ENCODE measurements at places on chromosomes 7 and 10.

DNA sequence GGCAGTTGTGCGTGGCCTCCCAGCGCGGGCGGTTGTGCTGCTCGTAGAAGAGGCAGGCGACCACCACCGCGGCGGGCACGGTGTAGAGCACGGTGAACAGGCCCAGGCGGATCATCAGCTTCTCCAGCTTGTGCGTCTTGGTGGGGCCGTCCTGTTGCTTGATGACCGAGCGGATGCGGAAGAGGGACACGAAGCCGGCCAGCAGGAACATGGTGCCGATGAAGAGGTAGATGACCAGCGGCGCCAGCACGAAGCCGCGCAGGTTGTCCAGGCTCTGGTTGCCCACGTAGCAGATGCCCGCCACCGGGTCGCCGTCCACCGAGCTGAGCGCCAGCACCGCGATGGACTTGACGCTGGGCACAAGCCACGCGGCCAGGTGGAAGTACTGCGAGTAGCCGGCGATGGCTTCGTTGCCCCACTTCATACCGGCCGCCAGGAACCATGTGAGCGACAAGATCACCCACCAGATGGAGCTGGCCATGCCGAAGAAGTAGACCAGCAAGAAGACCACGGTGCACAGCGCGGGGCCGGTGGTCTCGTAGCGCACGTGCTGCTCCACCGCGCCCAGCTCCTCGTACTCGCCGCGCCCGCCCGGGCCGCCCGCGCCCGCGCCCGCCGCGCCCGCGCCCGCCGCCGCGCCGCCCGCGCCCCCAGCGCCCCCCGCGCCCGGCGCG is 2.2 kb downstream of the FZD8 start:
- DNase-seq: peak; percentile 21

- DNase-seq: no peak
Measured at GRCh38 chr10:72242675-72243074, 26.6 kb upstream of the ASCC1 start.

- no peak for DNase-seq
Measured at GRCh38 chr10:18211862-18212261, 71.6 kb downstream of the CACNB2 start.

- DNase-seq: no peak
Measured at GRCh38 chr10:119039161-119039560, 9.6 kb downstream of the NANOS1 start.

- no peak for DNase-seq
Measured at GRCh38 chr10:33337326-33337957, 3.0 kb upstream of the NRP1 start.

DNA sequence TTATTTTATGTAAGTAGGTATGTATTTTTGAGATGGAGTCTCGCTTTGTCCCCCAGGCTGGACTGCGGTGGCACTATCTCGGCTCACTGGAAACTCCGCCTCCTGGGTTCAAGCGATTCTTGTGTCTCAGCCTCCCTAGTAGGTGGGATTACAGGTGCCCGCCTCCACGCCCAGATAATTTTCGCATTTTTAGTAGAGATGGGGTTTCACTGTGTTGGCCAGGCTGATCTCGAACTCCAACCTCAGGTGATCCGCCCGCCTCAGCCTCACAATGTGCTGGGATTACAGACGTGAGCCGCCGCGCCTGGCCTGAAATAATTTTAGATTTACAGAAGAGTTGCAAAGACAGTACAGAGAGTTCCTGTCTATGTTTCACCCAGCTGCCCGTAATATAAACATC is 37.5 kb downstream of the PFKFB3 start:
- no peak for DNase-seq

DNA sequence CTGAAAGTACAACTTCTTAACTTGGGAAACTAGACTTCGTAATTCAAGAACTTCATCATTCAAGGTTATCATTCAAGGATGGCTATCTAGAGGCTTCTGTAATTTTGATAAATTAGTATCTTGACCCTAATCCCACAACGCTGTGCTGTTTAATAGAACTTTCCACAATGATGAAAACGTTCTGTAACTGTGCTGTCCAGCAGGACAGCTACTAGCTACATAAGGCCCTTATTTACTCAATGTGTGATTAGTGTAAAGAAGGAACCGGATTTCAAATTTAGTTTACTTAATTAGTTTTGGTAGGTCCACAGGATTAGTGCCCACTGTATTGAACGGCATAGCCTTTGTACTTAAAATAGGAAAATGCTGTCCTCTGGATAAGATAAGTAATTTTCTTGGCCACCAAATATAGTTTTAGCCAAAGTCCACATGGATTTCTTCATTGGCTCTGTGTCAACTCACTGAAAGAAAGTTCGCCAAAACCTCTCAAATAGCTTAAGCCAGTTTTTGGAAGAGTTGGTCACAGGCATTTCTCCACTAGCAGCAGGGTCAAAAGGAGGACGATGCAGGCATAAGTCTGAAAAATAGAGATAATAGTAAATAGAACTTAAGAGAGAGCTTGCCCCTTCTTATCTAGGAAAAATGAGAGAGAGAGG is 17.3 kb downstream of the DGKI start:
- DNase-seq: no peak

GRCh38 chr10:1270490-1270889 is 214.3 kb downstream of the WDR37 start:
- DNase-seq: no peak

DNA sequence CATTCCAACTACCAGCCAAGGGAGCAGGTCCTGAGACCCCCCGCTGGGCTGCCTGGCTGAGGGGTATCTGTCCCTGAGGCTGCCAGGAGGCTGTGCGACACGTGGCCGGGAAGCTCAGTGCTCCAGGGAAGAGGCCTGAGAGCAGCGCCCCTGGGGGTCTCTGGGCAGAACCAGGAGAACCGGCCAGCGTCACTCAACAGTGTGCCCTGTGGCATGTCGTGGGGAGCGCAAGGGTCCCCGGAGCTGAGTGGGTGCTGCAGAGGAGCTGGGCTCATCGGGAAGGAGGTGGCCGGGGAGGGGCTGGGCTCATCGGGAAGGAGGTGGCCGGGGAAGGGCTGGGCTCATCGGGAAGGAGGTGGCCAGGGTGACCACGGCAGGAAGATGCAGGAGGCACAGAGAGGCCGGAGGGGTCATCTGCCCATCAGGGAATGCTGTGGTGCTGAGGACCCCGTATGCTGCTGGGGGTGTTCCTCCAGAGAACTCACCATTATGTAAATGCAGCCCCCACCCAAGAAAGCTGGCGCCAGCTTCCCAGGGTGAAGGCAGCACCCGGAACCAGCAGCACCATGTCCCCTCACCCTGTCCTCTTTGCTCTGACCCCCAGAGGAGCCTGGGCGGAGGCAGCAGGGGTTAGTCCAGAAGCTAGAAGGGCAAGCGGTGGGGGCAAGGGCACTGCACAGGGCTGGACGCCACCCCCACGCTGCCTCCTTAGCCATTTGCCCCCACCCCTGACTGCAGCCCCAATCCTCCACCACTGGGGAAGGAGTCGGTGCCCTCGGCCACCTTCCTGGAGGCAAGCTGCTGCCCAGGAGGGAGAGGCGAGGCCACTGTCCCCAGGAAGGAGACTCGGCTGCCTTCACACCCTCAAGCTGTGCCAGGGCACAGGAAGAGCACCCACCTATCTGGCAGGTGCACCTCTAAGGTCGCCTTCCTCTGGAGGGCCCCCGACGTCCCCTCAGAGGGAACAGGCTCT is 33.3 kb downstream of the CALML3 start:
- DNase-seq: no peak

DNA sequence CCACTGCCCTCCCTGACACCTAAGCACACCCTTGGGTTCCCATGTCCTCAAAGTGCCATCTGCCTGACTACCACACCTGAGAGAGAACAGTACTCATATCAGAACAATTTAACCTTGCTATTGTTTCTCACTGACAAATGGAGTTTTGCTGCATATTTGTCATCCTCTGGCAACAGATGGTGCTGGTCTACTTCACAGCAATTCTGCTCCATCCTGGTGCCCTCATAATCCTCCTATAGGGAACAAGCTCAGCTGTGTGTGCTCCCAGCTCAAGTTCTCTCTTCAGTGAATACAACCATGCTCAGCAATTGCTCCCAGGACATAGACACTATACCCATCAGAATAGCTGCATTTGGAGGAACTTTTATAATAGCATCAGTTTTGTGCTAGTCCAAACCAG is 32.8 kb upstream of the ITGB1 start:
- DNase-seq: no peak

DNA sequence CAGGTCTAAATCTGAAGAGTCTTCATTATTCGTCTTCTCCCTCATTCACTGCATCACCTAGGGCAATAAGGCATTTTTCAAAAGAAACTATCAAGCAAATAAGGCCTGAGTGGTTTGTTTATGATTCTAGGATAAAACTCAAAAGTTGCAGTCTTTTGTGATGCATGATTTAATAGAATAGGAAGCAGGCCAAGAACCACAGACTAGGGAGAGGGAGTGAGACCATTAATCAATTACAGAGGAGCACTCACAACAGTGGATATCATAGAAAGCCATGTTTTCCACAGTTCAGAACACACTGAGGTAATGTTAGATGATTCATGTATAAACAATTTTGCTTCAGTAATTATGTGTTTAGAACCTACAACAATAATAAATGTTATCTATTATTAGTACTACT is 87.8 kb upstream of the LRRTM3 start:
- DNase-seq: no peak

DNA sequence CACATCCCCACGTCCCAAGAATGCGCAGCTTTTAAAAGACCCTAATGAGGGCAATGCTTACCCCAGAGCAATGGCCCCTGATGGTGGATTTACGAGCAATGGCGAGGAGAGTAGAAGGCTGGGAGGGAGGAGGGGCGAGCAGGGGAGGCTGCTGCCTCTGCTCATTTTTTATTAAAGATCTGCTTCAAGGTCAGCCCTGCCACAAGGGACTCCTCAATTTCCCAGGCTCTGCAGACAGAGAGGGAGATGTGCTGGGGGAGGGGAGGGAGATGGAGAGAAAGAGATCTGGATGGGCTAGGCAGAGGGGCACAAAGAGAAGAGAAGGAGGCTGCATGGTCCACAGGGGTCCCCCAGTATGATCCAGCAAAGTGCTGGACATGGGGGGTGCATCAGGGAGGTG is 7.8 kb upstream of the SRRM3 start:
- DNase-seq: no peak

GRCh38 chr7:3464900-3465622 is 164.0 kb downstream of the SDK1 start:
- peak; percentile 25 for DNase-seq

GRCh38 chr7:153405704-153406485 is 646.3 kb upstream of the DPP6 start:
- DNase-seq: no peak

DNA sequence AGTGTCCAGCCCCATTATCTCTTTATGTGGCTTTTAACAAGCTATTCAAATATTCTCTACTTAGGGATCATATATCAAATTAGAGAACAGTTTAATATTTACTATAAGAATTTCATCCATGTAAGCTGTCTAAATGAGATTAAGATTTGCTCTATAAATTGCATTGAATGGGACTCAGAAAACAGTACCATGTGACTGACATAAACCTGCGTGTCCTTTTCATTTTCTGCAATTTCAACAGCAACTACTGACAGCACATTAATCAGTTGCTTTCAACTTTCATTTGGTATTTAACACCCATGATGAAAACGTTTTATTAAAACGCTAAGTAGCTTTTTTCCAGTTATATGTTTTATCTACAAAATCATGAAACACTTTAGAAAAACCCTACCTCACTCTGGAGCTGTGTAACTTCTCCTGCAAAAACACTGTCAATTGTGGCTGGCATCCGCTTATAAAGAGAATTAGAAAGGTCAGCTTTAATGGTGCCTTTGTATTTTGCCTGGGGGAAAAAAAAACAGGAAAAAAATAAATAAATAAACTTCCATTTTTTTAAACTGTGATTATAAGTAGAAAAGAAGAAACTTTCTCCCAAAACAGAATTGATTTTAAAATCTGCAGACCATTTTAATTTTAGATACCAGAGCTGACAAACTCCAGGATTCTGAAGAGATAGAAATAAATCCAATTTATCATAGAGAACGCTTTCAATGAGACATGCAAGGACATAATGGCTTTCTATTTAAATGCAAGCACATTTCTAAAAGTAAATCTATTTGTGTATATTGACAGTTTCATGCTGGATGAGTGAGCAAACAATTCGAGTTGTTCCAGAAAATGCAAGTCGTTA is 9.2 kb downstream of the NEBL start:
- no peak for DNase-seq

DNA sequence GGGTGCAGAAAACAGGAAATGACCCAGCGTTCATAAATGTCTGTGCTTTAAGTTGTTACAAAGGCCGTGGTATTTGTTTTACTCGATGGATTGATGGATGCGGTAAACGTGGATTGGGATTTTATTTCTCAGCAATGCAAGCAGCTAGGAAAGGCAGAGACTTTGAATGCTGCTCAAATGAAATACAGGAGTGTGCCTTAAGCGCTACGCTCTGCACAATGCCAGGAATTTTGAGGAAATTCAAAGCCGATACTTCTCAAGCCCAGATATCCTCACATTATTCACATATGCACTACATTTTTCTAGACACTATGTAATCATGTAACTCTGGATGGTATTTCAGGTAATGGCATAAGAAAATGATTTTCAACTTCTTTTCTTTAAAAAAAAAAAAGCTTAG is 514.3 kb upstream of the ADARB2 start:
- no peak for DNase-seq
